ENCODE measurements at places on chromosomes 3 and 15.

GRCh38 chr15:73265536-73266153 is 103.1 kb downstream of the HCN4 start:
- DNase-seq: no peak

DNA sequence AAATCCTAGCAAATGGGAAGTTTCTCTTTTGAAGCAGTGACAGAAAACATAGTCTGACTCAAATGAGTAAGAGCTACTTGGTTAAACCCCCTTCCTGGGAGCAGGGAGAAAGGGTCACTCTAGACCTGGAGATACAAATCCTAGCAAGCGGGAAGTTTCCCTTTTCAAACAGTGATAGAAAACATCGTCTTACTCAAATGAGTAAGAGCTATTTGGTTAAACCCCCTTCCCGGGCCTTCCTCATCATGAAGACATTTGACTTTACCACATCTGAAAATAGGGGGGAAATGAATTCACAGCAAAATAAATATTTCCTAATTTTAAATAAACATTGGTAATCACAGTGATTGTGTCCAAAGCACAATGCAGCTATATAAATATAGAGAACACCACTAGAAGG is 79.2 kb downstream of the FOXB1 start:
- DNase-seq: no peak

GRCh38 chr3:123297627-123297899 is 95.8 kb downstream of the SEC22A start:
- no peak for DNase-seq

DNA sequence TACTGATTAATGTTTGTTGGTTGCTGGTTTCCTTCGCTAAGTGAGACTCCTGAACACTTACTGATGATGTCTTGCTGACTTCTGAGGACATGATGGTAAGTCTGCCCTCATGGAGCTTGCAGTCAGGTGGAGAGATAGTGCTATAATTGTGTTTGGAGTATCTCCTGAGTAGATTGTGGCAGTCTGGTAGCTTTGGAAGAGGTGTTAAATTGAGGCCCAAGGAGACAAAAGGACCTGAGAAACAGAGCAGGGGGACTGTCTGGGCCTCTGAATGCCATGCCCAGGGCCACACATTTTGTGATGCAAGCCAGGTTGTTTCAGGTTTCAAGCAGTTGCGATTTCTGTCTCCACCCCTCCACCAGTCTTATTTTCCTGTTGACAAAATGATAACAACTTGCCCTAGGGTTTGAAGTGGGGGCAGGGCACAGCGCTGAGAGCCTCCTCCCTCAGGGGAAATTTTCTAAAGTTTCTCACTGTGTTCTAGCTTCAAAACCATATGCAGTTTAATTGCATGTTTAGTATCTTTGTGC is 16.7 kb downstream of the SMAD3 start:
- peak; percentile 53 for DNase-seq

DNA sequence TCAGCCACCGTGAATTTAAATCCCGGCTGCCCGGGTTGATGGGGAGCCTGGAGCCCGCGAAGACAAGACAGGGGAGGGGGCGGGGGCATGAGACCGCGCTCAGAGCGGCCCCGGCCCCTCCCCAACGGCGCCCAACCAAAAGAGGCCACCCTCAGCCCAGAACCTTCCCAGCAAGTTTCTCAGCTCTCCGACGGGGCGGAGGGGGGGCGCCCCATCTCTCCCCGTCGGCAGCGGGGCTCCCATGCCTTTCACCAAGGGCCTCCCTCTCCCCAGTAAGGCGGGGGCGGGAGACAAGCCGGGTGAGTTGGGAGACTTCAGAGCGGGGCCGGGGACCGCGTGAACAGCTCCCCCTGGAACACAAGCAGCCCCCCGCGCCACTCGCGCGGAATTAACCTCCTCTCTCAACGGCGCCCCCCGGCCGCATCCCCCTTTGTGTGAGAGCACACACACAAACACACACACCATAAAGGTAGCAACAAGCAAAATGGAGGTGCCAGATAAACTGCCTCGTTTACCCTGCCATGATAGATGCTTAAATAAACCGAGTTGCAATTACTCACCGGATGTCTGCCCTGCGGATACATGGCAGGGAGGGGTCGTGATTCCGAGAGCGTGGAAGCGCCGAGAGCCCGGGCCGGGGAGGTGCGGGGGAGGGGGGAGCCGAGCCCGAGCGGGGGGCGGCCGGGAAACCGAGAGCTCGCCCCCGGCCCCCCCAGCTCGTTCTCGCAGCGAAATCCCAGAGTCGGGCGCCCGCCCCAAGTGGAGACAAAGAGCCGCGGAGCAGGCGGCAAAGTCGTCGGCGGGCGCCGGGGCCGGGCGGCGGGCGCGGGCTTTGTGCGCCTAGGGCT is 1.3 kb downstream of the TLE3 start:
- DNase-seq: peak; percentile 36

GRCh38 chr3:142319912-142320311 is 94.5 kb upstream of the GK5 start:
- DNase-seq: no peak

Measured in effector memory CD4-positive, alpha-beta T cell (primary cell).